ENCODE measurements at places on chromosomes 12 and 14.

GRCh38 chr12:18939051-18939450 lies 190.5 kb upstream of the PLEKHA5 start:
- no peak for DNase-seq

- no peak for DNase-seq
These were observed 117.2 kb downstream of the NUAK1 start for GRCh38 chr12:106021516-106021915.

- peak; percentile 64 for DNase-seq
These were observed 64.5 kb downstream of the ANKRD9 start for GRCh38 chr14:102445066-102445465.

GRCh38 chr14:102145395-102145794 lies 5.7 kb downstream of the WDR20 start:
- DNase-seq: no peak

DNA sequence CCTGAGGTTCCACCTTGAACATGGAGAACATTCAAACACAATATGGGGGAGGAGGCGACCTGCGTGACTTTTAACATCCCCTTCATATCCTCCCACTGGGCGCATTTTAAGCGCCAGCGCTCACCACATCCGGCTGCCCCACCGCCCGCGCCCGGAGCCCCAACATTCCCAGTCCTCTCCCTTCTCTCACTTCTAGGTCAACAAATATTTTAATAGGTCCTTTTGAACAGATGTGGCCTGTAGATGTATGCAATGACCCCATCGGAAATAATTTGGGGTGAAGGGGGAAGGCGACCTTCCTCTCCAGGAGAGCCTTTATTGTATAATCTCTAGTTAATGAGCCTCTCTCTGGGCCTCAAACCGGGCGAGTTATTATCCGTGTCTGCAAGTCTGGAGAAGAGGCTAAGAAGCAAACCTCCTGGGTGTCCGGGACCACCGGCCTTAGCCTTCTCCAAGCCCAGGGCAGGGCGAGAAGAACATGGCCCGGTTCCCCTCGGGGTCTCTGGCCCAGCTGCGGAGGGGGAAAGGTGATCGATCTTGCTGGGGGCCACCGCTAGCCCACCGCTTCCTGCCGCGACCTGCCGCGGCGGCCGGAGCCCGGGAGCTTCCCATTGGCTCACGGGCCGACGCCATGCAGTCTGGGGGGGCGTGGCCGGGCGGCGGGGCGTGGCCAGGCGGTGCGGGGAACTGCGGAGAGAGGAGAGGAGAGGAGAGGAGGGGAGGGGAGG lies 83.2 kb upstream of the HMGA2 start:
- no peak for DNase-seq

DNA sequence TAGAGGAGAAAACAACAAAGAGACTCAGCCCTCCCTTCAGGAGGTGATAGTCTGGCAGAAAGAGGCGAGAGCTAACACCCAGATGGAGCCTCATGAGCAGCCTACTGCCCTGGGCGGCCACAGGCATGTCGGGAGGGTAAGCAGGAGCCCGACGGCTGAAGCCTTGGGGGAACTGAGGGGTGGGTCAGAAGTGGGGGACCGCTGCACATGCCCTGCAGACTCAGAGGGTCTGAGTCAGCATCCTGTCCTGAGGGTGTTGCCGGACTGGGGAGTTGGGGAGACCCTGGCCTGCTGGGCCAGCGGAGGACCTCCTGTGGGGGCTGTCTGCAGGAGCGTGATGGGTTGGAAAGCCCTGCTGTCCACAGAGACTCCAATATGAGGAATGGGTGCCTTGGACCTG lies 15.9 kb upstream of the INF2 start:
- DNase-seq: no peak

DNA sequence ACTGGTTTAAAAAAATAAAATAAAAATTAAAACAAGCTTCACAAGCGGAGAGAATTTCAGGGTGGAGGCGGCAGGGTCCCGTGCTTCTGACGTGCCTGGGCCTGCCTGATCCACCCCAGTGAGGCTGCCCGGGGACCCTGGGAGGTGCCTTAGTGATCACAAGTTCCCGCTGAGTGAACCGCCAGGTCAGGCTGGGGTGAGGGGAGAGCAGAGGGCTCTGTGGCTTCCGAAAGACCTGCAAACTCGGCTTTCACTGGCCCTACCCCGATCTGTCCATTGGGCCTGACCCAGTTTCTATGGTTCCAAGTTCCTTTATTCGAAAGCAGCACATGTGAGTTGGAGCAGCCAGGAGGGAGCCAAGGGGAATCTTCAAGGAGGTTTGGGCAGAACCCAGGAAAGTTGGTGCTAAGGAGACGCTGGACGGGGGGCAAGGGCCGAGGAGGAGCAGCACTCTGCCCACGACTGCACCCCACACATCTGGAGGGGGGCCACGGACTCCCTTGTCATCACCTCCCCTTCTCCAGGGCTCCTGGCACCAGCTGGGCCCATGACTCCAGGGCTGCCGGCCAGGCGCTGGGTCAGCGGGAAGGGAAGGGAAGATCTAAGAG lies 12.9 kb downstream of the MMP14 start:
- peak; percentile 39 for DNase-seq

- peak; percentile 34 for DNase-seq
These were observed at the start of gene SLC25A21 for GRCh38 chr14:37172024-37172869. SLC25A21 (minus strand) TSS chr14:37172606.
